Heart left ventricle (tissue), 16 donors: ENCODE measurements at places on chromosomes 6 and 20.

- DNase-seq: no peak
These were observed 102.6 kb downstream of the C6orf118 start for GRCh38 chr6:165206798-165207197.

DNA sequence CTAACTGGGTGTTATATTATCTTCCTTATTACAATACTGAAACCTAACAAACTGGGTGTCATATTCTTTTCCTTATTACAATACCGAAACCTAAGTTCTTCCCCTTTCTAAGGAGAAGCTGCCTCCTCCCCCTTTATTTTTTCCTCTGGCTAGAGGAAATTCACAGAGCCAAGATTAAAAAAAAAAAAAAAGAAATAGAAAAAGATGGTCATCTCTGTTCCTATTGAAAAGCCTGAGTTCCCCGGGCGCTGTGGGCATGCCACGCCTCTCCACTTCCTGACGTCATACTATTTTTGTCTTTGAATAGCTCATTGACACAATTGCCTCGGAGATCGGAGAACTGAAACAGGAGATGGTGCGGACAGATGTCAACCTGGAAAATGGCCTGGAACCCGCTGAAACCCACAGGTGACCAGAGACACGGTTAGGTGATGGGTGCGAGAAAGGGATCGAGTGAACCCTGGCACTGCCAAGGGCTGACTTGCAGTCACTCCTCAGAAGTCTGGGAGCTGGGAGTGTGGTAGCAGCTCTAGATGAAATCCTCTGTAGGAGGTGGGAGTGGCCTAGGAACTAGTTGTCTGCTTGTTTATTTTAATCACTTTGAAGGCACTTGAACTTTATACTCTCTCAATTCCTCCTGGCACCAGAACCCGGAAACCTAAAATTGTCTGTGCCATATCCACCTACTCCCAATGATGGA is 82.2 kb upstream of the NAA20 start:
- DNase-seq: no peak

- DNase-seq: no peak
These were observed 5.4 kb upstream of the MYMX start for GRCh38 chr6:44211284-44211683.

- DNase-seq: peak; percentile 28
These were observed 2.6 kb upstream of the GPSM3 start for GRCh38 chr6:32194825-32195651.

DNA sequence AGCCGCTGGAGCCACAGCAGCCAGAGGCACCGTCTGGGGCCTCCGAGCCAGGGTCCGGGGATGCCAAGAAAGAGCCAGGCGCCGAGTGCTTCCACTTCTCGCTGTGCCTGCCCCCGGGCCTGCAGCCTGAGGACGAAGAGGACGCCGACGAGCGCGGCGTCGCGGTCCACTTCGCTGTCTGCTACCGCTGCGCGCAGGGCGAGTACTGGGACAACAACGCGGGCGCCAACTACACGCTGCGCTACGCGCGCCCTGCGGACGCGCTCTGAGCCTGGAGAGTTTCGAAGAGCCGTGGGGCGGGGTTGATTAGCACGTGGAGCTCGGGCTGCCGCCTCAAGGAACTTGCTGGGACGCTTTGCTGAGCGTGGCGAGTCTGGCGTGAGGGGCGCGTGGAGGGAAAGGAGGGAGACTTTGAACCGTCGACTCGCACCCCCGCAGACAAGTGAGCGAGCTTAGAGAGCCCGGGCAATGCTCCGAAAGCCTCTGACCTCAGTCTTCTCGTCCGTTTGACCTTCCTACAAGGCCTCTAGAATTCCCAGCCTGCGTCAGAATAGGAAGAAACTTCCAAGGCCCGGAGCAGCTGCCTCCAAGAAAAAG is 1.3 kb downstream of the PPP1R3G start:
- DNase-seq: no peak

GRCh38 chr6:165404296-165404695 is 94.9 kb upstream of the C6orf118 start:
- DNase-seq: no peak

DNA sequence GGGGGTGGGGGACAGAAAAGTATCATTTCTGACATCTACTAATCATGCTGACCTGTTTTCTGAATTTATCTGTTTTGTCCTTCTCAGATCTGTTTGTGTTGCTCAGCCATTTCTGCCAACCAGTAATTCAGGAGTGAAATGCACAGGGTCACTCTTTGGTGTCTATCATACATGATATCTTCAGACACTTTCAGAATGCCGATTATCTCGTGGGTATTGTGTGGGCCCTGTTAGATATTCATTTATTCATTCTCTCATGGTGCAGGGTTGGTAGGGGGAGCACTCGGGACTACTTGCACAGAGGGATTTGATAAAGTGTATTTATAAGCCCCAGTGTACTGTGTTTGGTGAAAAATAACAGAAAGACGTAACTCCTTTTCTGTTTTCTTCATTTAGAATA is 101.2 kb upstream of the CITED2 start:
- no peak for DNase-seq

DNA sequence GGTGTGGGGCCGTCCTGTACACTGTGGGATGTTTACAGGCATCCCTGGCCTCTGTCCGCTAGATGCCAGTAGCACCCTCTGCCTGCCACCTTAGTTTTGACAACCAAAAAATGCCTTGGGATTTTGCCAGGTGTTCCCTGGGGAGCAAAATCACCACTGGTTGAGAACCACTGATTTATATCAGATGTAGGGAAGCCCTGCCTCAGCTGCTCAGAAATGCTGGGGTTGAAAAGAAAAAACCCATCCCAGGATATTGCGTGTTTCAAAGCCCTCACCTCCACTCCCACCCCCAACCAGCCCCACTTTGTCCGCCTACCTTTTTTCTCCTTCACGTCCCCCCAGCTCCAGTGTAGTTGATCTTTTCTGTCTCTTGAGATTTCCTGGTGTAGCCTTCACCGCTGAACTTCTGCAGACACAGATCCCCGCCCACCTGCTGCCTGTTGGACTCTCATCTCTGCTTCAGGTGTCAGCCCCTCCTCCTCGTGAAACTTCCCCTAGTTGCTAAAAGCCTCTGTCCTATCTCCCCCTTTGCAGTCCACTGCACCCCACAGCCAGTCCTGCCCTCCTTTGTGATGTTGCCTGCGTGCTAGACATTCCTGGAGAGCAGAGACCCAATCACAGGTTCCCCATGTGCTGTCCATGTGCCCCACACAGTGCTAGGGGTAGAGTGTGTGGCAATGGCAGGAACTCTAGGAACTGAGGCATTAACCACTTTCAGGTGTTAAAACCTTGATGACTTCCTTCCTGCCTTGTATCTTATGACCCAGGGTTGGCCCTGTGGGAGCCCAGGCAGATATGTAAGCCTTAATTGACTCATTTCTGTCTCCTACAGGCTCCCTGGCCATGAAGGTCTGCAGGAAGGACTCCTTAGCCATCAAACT is 98.9 kb downstream of the TBC1D7 start:
- no peak for DNase-seq

DNA sequence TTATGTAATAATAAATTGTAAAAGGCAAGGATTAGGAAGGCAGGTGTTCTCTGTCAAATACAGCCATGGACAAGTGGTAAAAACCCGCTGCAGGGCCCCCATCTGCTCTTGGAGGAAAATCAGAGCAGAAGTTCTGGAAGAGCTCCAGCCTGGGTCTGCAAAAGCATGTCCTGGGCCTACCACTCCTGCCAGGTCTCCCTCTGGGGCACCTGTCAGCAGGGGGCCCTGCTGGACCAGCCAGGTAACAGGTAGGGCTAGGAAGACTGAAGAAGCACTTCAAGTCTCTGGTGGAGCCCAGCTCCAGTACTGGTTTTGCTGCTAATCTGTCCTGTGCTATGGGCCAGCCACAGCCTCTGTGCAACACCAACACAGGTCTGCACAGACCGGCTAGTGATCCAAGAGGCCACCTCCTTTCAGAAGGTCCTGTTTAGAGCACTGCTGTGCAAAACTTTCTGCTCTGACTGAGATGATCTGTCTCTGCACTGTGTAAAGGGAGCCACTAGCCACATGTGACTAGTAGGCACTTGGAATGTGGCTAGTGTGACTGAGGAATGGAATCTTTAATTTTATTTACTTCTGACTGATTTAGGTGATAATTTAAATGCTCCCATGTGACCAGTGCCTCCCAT is 30.2 kb downstream of the RRBP1 start:
- no peak for DNase-seq
